Esophagus mucosa (tissue), 1 donor: ENCODE measurements at places on chromosomes 3 and 15.

GRCh38 chr3:115022835-115023398, 124.2 kb downstream of the ZBTB20 start:
- ATAC-seq, result peak; percentile 73

DNA sequence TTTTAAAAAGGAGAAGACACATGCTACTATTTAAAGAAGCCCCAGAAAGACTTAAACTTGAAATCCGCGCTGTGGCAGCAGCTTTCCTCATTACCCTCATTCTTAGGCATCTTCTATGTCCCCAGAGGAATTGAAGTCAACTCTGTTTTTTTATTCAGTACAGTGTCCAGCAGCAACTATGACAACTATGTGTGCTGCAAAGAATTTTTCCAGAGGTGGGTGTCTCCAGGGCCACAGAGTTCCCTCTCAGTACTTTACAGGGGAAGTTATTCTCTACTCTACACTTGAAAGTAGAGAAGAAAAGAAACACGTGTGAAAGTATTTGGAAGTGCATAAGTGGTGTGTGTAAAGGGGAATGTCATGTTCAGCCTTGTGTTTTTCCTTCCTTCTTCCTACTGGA, 32.0 kb downstream of the GATM start:
- no peak for ATAC-seq

GRCh38 chr3:99862208-99862607, 44.5 kb downstream of the CMSS1 start:
- ATAC-seq, result no peak

DNA sequence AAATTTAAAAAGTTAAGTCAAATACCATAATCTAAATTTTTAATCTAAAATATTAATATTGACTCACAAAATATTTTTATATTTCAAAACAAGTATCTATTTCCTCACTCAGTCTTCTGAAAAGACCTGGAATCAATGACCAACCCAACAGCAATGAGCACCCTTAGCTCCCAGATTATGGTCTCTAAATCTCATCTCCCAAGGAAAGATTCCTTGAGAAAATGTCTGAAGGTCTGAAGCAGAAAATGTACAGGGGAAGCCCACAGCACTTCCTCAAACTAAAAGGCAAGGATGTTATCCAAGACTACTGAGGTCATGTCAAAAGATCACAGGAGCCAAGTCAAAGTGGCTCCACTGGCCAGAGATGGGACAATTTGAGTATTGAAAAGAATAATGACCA, 51.0 kb upstream of the SLCO2A1 start:
- ATAC-seq, result no peak

GRCh38 chr15:101018450-101018849, 99.3 kb downstream of the LRRK1 start:
- no peak for ATAC-seq

DNA sequence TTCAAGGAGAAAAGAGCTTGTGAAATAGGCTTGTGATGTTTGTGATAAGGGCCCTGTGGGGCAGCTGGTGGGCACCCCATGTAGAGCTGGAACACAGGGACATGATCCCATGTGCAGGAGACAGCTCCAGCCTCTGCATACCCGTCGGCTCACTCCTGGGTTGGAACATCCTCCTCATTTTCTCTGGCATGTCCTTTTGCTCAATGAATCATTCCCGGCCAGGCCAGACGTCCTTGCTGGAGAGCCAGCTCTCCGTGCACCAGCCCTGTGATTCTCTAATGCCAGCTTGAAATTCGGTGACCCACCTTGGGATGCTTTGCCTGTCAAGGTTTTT, 77.3 kb downstream of the SMAD3 start:
- ATAC-seq, result no peak

- no peak for ATAC-seq
Observed at GRCh38 chr3:21357241-21357640, 393.8 kb downstream of the ZNF385D start.

- no peak for ATAC-seq
Observed at GRCh38 chr15:64836023-64836536, 5.6 kb upstream of the PLEKHO2 start.

GRCh38 chr3:124478830-124479229, 251.4 kb upstream of the UMPS start:
- ATAC-seq, result no peak

DNA sequence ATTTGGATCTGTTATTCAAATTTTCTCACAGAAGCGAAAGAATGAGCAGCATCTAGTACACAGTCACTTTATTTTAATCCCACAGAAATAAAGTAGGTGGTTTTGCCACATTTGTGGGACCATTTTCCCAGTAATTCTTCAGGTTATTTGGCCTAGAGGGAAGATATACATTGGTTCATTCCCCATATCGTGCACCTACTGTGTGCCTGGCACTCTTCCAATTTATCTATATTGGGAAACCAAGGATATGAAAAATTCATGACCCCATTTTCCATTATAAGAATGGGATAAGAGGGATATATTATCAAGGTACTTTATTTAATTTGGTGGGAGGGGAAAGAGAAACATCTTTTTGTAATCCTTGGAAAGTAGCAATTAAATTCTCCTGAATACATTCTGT, 35.1 kb downstream of the TRIP4 start:
- ATAC-seq, result no peak

DNA sequence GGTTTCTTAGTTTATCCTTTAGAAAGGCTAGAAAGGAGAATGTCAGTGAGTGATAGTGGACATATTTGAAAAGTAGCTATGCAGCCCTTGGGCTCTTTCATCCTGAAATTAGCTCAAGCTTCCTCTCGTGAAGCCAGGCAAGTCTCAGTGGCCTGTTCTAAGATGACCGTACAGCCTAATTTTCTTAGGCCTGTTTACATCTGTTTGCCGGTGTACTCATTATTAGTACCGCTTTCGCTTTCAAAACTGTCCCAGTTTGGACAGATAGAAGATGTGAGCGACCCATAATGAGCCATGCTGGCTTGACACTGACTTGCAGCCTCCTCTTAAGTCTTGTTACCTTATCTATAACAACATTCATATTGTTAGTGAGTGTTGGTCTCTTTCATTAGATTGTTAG, 5.7 kb upstream of the ARL14 start:
- no peak for ATAC-seq

GRCh38 chr3:49611719-49612118, 57.4 kb downstream of the BSN start:
- ATAC-seq, result no peak

DNA sequence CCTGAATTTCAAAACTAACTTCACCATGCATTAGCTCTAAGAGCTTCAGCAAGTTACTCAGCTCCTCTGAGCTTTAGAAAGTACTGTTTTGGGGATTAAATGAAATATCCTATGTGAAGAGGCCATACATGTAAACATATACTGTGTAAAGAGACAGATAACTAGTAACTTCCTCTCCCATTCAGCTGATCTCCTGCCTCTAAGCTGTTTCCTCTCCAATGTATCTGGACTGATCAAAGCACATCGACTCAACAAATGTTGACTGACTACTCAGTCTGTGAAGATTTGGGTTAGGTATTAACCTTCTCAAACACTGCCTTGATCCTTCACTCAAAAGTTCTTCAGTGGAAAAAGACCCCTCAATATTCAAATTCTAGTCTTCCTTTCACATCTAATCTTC, 82.0 kb downstream of the BOC start:
- ATAC-seq, result no peak

DNA sequence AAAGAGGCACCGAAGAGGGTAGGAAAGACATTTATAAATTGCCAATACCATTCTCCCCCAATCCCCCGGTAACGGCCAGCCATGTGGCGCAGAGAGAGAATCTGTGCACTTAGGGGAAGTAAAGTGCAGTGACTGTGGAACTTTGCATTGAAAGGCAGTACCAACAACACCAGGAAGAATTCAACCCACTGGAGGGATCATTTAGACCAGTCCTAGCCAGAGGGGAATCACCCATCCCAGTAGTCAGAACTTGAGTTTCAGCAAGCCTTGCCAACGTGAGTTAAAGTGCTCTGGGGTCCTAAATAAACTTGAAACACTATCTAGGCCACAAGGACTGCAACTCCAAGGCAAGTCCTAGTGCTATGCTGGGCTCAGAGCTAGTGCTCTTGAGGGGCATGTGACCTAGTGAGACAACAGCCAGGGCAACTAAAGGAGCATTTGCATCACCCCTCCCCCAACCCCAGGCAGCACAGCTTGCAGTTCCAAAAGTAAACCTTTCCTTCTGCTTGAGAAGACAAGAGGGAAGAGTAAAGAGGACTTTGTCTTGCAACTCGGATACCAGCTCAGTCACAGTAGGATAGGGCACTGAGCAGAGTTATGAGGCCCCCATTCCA, 15.0 kb downstream of the CEP70 start:
- ATAC-seq, result no peak

DNA sequence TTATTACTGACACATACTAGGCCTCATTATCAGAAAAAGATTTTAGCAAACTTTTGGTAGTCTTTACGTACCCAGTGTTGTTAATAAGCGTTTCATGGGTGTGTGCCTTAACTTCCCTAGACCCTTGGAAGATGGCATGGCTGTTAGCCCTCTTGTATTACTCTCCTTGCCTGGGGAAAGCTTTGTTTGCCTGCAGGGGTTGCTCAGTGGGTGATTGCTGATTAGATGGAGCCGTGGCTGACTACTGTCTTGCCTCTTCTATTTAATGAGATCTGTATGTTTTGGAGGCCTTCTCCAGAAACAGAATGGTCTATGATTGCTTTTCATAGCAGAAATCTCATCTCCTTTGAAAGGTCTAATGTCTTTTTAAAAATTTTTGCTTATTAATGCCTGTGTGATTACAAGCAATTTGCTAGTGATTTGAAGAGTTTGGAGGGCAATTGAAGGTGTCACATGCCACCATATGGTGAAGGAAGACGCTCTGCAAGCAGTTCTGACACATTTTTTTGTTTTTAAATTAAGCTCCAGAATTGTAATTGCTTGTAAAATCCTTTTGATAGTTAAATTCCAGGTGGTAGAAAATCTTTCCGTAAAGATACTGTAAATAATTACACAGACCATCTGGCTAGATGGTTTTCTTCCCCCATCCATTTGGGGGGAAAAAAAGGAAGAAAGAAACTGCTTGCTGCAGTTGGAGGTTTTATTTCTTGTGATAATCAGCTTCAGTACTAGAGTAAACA, 11.4 kb upstream of the C3orf20 start:
- no peak for ATAC-seq

GRCh38 chr3:106457281-106458180, 588.7 kb upstream of the CBLB start:
- ATAC-seq, result peak; percentile 94

DNA sequence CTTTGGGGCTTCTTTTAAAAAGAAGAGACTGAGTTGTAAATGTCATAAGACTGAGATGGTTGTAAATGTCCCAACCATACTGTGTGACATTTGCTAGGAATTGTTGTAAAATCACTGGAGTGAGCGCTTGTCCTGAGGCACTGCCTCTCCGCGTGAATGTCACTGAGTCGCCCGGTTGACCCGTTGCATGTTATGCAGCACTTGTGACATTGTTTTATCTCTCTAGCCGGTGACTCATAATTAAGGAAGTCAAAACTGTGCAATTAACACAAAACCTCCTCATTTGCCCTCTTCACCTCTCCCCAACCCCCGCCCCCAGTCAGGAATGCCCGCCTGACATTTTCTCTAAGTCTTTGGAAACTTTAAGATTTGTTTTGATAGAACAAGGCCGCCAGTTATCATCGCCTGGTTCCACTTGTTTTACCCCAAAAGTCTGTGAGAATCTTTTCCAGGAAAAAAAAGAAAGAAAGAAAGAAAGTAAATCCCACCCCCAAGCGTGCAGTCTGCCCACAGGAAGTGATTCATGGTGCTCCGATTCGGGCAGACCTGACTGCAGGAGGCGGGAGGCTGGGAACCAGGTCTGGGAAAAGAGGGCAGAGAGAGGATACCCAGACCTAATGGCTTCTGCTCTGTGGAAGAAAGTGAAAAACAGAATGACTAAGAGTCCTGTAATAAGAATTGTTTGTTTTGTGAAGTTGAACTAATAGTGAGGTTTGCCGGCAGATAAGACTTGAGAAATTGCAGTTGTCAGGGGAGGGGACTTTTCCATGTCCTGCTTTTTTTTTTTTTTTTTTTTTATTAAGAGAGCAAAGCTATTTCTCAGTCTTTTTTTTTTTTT, 84.8 kb downstream of the SMAD3 start:
- ATAC-seq, result peak; percentile 25

DNA sequence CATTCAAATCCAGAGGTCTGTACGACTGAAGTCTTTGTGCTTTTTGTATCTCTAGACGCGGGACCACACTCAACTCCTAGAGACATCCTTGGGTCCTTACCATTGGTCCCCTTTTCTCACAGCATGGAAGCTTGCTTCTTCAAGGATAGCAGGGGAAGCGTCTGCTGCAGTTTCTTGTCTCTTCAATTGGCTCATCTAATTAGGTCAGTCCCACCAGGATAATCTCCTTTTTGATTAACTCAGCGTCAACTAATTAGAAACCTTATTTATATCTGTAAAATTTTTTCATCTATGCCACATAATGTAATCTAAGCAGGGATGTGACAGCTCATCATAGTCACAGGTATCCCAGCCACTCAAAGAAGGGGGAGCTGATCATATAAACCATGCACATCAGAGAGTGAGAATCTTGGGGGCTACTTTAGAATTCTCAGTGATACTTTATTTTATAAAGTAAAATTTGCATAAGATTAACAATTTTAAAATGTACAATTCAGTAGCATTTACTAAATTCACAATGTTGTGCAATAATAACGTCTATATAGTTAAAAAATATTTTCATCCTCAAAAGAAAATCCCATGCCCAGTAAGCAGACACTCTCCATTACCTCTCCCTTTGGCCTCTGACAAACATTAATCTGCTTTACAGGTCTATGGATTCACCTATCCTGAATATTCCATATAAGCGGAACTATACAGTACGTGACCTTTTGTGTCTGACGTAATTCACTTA, 47.5 kb upstream of the ZNF385D start:
- no peak for ATAC-seq

DNA sequence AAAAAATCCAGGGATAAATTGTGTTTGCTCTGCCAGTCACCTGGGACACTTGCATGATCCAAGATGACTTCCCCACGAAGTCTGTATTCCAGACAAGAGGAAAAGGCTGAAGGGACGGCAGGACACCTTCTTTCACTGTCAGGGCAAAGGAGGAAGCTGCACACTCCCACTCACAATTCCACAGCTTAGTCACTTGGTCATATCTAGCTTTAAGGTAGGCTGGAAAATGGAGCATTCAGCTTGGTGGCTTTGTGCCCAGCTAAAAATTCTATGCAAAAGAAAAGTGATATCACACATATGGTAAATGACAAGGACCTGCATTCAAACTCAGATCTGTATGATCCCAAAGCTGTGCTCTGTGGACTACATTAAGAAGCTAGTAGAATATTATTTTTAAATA, 109.2 kb upstream of the TPM1 start:
- no peak for ATAC-seq

DNA sequence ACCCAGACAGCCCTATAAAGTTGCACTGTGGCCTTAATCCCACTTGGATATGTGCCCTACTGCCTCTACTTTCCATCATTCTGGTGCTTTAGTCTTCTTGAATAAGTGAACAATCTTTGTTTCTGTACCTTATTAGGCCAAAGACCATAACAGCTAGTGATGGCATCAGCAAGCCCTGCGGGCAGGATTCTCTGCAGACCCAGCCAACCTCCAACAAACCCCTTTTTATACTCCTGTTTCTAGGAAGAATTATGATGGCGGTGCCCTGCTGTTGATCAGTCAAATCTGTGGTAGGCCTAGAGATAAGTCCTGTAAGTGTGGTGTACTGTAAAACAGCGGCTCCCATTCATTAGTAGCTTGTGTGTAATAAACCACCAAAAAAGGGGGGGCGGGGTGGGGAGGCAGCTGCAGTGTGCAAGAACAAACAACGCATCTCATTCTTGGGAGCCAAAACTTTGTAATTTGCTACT, 40.5 kb downstream of the SOX2 start:
- no peak for ATAC-seq

- ATAC-seq, result no peak
Observed at GRCh38 chr3:42697289-42698051, 5.1 kb downstream of the HHATL start.
